ENCODE measurements at places on chromosomes 7 and 10.

GRCh38 chr7:157271991-157272324, 64.8 kb upstream of the DNAJB6 start:
- DNase-seq = no peak

DNA sequence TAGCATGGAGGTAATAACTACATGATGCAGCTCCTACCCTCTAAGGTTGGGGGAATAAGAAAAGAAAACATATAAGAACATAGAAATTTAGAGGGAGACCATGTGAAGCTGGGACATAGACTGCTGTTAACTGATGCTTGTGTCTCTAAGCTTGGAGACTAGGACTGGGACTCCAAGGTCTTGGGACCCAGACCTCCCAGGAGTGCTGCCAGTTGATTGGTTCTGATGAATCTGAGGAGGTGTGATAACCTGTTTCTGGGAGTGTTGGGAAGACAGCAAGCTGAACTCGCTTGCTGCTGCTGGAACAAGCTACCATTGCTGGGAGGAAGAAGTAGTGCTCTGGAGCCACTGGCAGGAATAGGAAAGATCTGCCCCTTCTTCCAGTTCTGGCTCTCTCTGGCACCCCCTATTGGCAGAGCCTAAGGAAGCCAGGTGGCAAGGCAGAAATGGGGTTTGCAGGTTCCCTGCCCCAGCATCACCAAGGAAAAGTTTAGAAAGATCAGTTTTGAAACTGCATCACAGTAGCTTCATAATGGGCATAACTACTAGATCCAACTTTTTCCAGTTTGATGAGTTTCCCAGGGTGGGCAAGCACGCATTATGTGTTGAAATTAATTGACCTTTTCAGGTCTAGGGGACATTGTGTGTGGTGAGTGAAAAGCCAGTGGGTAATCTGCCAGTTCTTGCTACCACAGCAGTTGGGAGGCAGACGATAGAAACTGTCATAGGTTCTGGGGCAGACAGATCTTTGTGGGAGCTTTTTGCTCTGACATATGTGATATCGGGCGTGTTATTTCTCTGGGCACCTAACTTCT, 140.7 kb downstream of the SND1 start:
- DNase-seq = peak; percentile 13

- DNase-seq = no peak
These were observed 39.1 kb upstream of the FGL2 start for GRCh38 chr7:77238703-77239136.

DNA sequence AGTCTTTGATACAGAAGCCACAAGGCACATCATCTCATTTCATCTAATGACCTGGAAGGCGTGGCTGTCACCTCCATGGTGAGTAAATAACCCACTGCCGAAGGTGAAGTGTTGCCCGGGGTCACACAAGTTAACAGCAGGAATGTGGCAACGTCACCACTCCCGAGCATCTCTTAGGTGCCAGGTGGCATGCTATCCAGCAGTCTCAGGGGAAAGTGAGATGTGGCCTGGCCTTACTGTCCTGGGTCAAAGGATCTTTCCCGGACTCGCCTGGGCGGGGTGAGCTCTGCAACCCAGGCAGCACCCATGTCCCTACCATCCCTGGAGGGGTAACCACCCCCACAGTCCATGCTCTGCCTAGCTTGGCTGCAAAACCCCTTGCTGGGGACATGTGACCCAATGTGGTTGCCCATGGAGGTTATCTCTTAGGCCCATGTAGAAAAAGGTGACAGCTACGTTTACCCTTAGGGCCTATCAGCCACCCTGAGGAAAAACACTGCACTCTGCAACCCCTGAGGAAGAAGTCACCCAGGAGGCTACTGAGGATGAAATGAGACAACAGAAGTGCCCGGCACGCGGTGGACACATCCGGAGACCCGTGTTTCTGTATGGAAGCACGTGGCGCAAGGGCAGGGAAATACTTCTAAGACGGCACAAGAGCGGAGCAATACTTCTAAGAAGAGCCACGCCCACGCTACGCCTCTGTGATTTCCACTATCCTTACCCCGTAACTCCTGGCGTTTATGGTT, 52.0 kb downstream of the BAIAP2L1 start:
- DNase-seq = no peak

DNA sequence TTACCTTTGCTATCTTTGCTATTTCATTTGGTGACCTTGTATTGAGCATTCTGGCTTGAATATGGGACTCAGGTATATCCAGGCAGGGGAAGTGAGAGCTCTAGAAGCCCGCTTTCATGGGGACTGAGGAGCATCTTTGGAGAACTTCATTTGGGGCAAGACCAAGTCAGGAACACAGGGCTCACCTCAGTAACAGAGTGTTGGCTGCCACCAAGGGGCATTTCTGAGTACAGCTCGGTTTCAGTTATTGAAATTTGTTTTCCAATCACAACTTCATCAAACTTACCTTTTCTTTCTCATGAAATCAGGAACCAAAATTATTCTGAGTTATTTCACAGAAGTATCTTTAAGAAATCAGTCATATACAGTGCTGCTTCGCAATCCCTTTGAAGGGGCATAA, 337.2 kb downstream of the C7orf25 start:
- DNase-seq = no peak

DNA sequence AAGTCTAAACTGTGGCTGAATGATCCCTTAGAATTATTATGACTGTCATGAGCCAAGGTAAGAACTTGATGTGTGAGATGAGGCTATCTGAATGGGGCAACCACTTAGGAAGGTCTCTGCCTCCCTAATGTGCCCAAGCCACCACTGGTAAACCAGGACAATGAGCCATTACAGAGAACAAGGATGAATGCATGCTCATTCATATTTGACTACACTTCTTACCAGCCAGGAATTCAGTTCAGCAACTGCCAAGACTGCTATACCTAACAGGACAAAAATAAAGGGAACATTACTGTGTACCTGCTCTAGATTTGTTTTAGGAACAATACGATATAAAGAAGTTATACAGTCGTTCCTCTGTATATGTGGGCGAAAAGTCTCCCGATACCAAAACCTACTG, 23.0 kb downstream of the MPP7 start:
- no peak for DNase-seq

- DNase-seq = no peak
These were observed 379.6 kb downstream of the ARL4A start for GRCh38 chr7:13067036-13067435.

DNA sequence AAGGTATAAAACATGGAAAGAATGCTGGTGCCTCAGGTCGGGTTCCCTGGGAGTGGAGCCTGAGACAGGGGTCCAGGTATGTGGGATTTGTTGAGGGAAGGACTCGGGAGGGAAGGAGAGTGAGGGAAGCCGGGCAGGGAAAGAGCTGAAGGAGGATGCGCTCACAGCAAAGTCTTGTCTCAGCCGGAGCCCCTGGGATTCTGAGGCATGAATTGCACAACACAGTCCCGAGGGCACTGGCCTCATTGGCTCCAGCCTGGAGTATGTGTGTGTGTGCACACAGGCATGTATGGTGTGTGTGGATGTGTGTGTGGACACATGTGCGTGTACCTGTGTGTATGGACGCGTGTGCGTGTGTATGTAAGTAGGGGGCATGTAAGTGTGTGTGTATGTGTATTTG, 87.4 kb downstream of the WDFY4 start:
- DNase-seq = no peak

DNA sequence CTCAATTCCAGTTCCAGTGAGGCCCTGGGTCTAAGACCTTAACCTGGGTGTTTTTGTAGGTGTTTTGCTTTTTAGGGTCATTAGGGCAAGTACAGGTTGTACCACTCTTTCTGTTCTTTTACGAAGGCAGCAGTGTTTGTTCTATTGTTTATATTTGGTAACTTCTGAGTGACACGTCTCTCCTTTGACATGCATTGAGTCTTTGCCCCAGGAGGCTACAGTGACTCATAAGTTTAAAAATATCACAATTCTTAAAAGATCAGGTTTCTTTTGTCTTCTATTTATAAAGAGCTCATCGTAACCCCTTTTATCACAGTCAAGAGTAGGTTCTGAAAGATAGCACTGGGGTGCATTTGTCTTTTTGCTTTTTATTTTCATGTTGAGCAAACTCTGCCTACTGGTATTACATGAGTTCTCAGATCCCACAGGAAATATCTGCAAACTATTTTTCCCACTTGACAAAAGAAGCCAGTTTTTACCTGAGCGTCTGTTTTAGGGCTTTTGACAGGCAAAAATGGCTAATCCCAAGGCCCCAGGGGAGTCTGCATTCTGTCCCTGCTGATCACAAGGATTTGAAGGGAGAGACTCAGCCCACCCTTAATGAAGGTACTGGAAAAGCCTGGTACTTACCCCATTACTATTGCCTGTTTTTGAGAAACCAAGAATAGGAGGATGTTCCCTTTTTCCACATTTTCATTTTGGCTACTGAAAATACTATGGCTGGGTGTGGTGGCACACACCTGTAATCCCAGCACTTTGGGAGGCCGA, 7.9 kb downstream of the NUDT13 start:
- DNase-seq = no peak

GRCh38 chr7:15558756-15559155, 3.1 kb downstream of the AGMO start:
- no peak for DNase-seq

DNA sequence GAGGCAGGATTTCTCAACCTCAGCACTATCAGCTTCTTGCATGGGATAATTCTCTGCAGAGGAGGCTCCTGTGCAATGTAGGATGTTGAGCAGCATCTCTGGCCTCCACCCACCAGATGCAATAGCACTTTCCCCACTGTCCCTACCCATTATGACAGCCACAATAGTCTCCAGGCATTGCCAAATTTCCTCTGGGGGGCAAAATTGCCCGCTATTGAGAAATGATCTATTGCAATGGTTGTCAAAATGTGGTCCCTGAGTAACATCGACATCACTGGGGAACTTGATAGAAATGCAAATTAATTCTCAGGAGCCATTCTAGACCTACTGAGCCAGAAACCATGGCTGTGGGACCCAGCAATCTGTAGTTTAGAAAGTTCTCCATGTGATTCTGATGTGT, 7.0 kb downstream of the KCNK18 start:
- DNase-seq = no peak
